ENCODE measurements at places on chromosomes 1 and 21. TPM values are rescaled to one million over a fixed set of nuclear protein-coding genes. Genes with fewer than 3 reads are reported as not detected.

Gene PGBD5
- 28.1 TPM for total RNA-seq

Gene TSPAN2
- 1.0 TPM for total RNA-seq

Gene DISP3
- 8.8 TPM for total RNA-seq

Gene PERM1
- total RNA-seq: 3.2 TPM

Gene OR2G6
- total RNA-seq: not detected

Gene SYT14
- 11.3 TPM for total RNA-seq

Gene NLRP3
- total RNA-seq: 0.31 TPM

Gene TFF1
- not detected for total RNA-seq

Gene PPFIA4
- 33.1 TPM for total RNA-seq

Gene S100A7
- not detected for total RNA-seq

Gene OR2L3
- 0.39 TPM for total RNA-seq

Gene OR6K3
- 0.19 TPM for total RNA-seq

Gene DDAH1
- total RNA-seq: 54.3 TPM

Gene SLC30A7
- total RNA-seq: 14.7 TPM

Gene OR6N1
- total RNA-seq: 1.0 TPM

Gene IL20
- 0.43 TPM for total RNA-seq

Gene ERG
- total RNA-seq: 8.0 TPM

Gene HEYL
- 55.5 TPM for total RNA-seq

Gene LEFTY1
- 0.87 TPM for total RNA-seq

Gene KIAA0319L
- 90.1 TPM for total RNA-seq

Gene PKLR
- total RNA-seq: 0.87 TPM

Gene PCSK9
- total RNA-seq: 1.9 TPM

Gene TSPEAR
- 0.55 TPM for total RNA-seq

Gene RHD
- 0.47 TPM for total RNA-seq

Gene MPZ
- total RNA-seq: 4.2 TPM

Gene ERVH48-1
- 0.25 TPM for total RNA-seq

Gene LRRC71
- 23.1 TPM for total RNA-seq

Gene WNT4
- 0.55 TPM for total RNA-seq

Gene TMOD4
- not detected for total RNA-seq

Gene RNU1-3
- total RNA-seq: under 0.01 TPM

Gene LAX1
- not detected for total RNA-seq

Gene MYCL
- 3.3 TPM for total RNA-seq

Gene FMO4
- total RNA-seq: 3.1 TPM

Gene TAL1
- total RNA-seq: 3.5 TPM

Gene IFNLR1
- total RNA-seq: 1.6 TPM

Gene FHL3
- total RNA-seq: 28.7 TPM

Gene PODN
- 87.5 TPM for total RNA-seq

Gene SLFNL1
- total RNA-seq: 23.4 TPM

All from testis (tissue), 5 donors.